ENCODE measurements at places on chromosomes 1 and 21. TPM values are rescaled to one million over a fixed set of nuclear protein-coding genes. Genes with fewer than 3 reads are reported as not detected.

GRCh38 chr1:186082235-186082937, 292.7 kb downstream of the TPR start:
- no peaks in the 10 kb centered on the region for H3K36me3 ChIP-seq
- H3K4me1 ChIP-seq, result no peaks in the 10 kb centered on the region
- H3K4me3 ChIP-seq, result no peak overlapping the region

GRCh38 chr1:223621312-223621734, 44.2 kb downstream of the CAPN8 start:
- no peaks in the 10 kb centered on the region for H3K36me3 ChIP-seq
- no peaks in the 10 kb centered on the region for H3K4me1 ChIP-seq

GRCh38 chr1:233657466-233657865, 43.6 kb downstream of the KCNK1 start:
- H3K27me3 ChIP-seq, result no peaks in the 10 kb centered on the region
- no peaks in the 10 kb centered on the region for H3K36me3 ChIP-seq
- no peak overlapping the region for H3K4me3 ChIP-seq
- H3K4me1 ChIP-seq, result no peaks in the 10 kb centered on the region

DNA sequence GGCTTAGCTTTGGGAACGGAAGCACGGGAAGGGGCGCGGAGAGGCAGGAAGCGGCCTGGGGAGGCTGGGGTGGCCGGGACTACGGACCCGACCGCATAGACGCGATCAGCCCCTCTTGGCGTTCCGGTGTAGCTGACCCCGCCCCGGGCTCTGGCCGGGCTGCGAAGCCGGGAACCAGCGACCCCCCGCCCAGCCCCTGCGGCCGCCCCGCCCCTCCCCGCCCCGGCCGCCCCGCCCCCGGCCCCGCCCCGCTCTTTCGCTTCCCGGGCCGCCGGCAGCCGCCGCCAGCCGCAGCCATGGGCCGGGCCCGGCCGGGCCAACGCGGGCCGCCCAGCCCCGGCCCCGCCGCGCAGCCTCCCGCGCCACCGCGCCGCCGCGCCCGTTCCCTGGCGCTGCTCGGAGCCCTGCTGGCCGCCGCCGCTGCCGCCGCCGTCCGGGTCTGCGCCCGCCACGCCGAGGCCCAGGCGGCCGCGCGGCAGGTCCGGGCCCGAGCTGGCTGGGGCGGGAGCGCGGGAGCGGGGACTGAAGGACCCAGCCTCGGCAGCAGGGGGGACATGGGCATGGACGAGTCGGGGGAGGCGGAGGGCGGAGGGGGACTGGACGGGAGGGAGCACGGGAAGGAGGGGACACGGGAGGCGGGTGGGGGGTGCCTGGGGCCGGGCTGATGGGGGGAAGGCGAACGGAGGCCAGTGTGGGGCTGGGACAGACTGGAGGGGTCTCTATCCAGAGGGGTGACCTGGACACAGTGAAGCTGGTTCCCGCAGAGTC, at the start of gene SELENON:
Gene SELENON, plus strand, starts transcription at position 259 of the 768 bp plus-strand sequence. Its CDS starts 38 bp downstream, at position 297.
- H3K4me3 ChIP-seq, result peak within 1 kb of the TSS; percentile 62
- DNase-seq, result no peak
- H3K4me1 ChIP-seq, result no peaks in the 10 kb centered on the region
- H3K27ac ChIP-seq, result peak within 1 kb of the TSS; percentile 91

DNA sequence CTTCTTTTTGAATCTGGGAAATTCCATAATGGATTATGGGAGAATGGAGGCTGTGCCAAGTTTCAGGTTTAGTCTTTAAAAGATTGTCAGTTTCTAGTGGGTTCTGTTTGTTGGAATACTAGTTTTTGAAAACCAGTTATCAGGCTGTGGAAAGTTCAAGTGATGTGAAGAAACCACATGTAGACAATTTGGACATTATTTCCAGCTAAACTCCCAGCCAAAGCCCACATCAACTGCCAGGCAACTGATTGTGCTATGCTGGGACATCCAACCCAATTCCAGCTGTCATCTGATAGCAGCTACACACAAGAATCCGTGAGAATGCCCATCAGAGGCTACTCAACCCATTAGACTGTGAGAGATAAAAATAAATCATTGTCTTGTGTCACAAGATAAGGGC, 546.1 kb upstream of the ADAMTS5 start:
- no peak overlapping the region for H3K4me3 ChIP-seq
- H3K27me3 ChIP-seq, result no peaks in the 10 kb centered on the region
- no peak overlapping the region for H3K27ac ChIP-seq
- H3K4me1 ChIP-seq, result peaks cover 6% of the 10 kb centered on the region
- no peak for DNase-seq

GRCh38 chr1:64515427-64515826, 45.5 kb downstream of the CACHD1 start:
- no peak overlapping the region for H3K4me3 ChIP-seq
- no peak overlapping the region for H3K27ac ChIP-seq
- H3K27me3 ChIP-seq, result no peaks in the 10 kb centered on the region
- peak; percentile 29 for DNase-seq
- H3K4me1 ChIP-seq, result no peaks in the 10 kb centered on the region

GRCh38 chr1:78919150-78919549, 87.4 kb downstream of the ADGRL4 start:
- H3K36me3 ChIP-seq, result no peaks in the 10 kb centered on the region
- no peaks in the 10 kb centered on the region for H3K27me3 ChIP-seq
- no peak for DNase-seq
- no peak overlapping the region for H3K27ac ChIP-seq

GRCh38 chr1:159944623-159945455, 574 bp downstream of the IGSF9 start:
- H3K27me3 ChIP-seq, result no peaks in the 10 kb centered on the region
- no peak for DNase-seq
- H3K4me1 ChIP-seq, result peaks cover 10% of the 10 kb centered on the region
- H3K4me3 ChIP-seq, result peak overlapping the region; percentile 55
- H3K27ac ChIP-seq, result no peak overlapping the region

The MIS18A gene
- total RNA-seq, result 4.0 TPM

GRCh38 chr1:164644774-164645644, 86.0 kb downstream of the PBX1 start:
- peaks cover 4% of the 10 kb centered on the region for H3K4me1 ChIP-seq
- no peak overlapping the region for H3K4me3 ChIP-seq
- no peak overlapping the region for H3K27ac ChIP-seq

The SYNJ1 gene
- 15.0 TPM for total RNA-seq

- no peak overlapping the region for H3K27ac ChIP-seq
- peak; percentile 39 for DNase-seq
- no peaks in the 10 kb centered on the region for H3K36me3 ChIP-seq
- H3K4me3 ChIP-seq, result no peak overlapping the region
- H3K4me1 ChIP-seq, result peaks cover 37% of the 10 kb centered on the region
Observed at GRCh38 chr1:58881471-58881994, 97.7 kb upstream of the JUN start.

The PADI4 gene
- not detected for total RNA-seq

The SNX7 gene
- total RNA-seq, result 28.6 TPM

Measured in tibial nerve (tissue), 4 donors.